ENCODE measurements at places on chromosomes 11 and 22.
A peak's percentile ranks its signal among the peaks of the same experiment; 100 is the strongest.

DNA sequence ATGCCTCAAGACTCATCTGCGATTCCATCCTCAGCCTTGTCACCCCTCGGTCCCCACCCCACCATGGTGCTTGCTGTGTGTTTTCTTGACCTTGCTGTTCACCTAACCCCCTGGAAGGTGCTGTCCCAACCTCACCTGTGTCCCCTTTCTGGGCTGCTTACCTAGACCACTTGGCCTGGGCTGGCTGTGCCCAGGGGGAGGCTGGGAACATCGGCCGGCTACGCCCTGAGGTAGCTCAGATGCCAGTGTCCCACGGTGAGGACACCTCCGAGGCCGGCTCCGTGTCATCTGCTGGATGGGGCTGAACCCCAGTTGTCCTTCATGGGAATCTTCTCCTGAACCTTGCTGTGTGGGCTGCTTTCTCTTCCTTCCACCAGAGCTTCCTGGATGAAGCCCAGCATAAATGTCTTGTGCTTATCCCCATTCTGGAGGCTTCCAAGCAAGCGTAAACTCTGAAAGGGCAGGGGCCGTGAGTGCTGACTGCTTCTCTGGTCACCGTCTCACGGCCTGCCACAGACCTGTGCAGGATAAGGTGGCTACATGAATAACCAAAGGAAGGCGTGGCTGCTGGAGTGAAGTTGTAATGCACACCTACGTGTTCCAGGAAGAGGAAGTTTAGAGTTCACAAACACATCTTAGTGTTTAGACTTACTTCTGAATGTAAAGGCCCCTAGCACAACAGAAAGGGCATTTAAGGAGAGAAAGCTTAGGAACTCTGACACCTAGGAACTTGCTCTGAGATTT is 724.3 kb downstream of the TBC1D22A start:
- no peak for DNase-seq

DNA sequence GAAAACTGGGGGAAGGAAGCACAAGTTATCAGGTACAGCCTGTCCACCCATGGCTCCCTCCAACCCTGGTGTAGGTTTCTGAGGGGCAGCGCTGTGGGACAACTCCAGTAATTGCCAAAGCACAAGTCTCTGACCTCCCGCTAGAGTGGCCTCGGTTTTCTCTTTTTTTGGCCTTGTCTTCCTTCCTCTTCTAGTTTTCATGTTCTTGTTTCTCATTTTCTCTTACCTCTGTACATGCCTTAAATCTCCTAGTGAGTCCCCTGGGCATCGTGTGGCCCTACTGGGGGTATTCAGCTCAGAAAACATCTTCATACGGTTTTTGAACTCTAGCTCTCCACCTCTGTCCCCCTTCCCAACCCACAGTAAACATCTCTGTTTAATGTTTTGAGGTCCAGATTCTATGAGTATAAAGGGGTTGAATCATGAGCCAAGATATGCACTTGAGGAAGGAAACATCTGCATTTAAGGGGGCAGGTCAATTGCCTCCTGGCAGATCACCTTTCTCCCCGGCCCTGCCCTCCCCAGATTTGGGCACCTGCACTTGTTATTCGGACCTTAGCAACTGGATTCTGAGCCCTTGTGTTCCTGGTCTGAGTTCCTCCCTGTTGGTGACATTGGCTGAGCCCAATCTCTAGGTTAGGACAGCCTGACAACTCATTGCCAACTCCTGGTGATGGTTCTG is 8.4 kb upstream of the LMO2 start:
- DNase-seq, result no peak

GRCh38 chr11:60394666-60395380 is 1.4 kb upstream of the MS4A14 start:
- no peak for DNase-seq

- no peak for DNase-seq
Observed at GRCh38 chr11:26702406-26702805, 19.5 kb downstream of the SLC5A12 start.

DNA sequence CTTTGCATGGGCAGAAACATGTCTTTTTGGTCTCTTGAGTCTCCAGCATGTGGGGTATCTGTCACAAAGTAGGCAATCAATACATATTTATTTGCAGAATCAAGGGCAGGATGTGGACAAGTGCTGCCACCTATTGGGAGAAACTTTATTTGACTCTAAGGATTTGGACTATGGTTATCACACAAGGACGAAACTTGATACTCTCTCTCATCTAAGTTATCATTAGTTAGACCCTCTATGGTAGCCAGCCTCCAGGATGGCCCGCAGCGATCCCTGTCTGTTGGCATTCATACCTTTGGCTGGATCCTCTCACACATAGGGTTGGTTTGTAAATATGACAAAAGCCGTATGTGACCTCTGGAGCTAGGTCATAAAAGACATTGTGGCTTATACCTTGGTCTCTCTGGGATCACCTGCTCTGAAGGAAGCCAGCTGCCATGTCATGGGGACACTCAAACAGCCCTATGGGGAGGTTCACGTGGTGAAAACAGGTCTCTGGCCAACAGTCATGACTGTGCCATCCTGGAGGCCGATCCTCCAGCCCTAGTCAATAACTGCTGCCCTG is 1.1 kb upstream of the FBXO7 start:
- peak; percentile 23 for DNase-seq

DNA sequence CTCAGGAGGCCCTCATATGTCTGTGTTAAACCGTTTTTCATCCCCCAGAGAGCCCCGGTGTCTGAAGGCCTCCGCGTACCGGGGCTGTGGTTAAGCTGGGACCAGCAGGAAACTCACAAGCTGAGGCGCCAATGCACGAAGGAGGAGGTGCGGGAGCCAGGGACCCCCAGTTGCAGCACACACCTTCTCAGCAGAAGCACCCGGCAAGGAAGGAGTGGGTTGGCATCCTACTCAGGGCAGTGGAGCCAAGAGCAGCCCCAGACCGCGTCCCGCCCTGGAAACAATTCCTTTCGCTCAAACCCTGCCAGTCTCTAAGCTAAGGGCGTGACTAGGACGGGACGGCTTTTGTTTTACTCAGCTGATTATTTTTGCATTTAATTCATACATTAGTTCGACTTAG is 726.9 kb downstream of the BRD1 start:
- DNase-seq, result no peak

DNA sequence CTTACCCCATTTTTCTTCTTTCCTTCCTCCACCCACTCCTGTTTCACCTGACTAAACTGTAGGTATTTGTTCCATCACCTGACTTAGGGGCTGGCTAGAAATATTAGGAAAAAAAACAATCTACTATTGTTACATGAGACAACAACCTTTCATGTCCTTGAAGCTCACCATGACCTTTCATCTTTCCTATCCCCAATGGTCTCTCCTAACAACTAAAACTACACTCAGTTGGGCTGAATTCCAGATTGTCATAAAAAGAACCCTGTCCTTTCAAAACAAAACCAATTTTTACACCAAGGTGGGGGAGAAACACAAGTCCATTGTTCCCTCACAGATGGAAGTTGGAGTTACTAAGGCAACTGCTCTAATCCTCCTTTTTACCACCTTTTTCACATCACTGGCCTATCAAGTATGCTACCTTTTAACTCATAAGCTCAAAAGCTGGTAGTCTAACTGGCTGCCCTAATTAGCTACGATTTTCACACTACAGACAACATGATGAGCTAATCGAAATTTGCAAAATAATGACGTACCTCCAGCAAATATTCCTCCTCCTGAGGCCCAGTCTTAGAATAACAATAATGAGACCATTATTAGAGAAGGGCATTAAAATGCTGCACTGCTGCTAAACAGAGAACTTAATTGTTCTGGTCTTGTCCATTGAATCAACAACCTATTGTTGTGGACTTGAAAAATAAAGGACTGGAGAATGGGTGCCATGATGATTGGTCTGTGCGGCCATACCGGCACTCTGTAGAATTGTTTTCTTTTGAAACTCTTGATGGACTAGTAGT is 46.5 kb upstream of the SOX6 start:
- DNase-seq, result no peak

Measured in RWPE1 (cell line).